Stimulated activated CD8-positive, alpha-beta memory T cell treated with anti-CD3 and anti-CD28 coated beads, Interleukin-12 subunit alpha, Interleukin-12 subunit beta, amount 100 ng/mL, for 4 hours (primary cell): ENCODE measurements at places on chromosomes 12 and 14.

GRCh38 chr12:121214166-121214777, 4.3 kb downstream of the P2RX4 start:
- no peak for DNase-seq

- DNase-seq = no peak
These were observed 11.0 kb upstream of the OAS2 start for GRCh38 chr12:112967306-112967705.

- DNase-seq = no peak
These were observed 70.1 kb upstream of the CSRP2 start for GRCh38 chr12:76948879-76949278.

DNA sequence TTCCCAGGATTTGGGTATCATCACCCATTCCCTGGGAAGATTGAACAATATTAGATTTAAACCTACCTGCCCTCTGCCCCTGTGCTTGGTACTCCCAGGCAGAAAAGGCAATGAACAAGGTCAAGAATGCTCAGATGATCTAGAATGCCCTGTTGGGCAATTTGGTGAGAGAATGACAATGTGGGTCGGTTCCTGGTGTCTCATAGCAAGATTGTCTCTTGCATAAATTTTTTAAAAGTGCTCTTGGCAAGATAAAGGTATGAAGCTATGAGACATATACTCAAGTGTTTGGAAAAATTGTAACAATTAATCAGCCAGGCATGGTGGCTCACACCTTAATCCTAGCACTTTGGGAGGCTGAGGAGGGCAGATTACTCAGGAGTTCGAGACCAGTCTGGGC, 86.0 kb upstream of the OTX2 start:
- DNase-seq = no peak

GRCh38 chr14:92963301-92964123, 40.6 kb downstream of the CHGA start:
- no peak for DNase-seq

DNA sequence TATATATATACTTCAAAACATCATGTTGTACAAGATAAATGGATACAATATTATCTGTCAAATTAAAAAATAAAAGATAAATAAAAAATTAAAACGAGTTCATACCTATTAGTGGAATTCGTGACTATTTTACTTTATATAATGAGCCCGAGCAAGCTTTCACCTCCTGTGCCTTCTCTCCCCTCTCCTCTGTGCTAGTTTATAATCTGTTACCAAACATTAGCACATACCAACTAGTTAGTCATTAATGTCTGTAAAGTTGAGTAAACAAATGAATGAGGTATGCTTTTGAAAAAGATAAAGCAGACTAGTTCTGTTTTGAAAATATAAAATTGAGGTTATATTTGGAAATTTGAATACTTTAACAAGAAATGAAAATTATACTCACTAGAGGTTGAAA, 84.0 kb downstream of the LRRC9 start:
- no peak for DNase-seq
